ENCODE measurements at places on chromosomes 3 and 15.

DNA sequence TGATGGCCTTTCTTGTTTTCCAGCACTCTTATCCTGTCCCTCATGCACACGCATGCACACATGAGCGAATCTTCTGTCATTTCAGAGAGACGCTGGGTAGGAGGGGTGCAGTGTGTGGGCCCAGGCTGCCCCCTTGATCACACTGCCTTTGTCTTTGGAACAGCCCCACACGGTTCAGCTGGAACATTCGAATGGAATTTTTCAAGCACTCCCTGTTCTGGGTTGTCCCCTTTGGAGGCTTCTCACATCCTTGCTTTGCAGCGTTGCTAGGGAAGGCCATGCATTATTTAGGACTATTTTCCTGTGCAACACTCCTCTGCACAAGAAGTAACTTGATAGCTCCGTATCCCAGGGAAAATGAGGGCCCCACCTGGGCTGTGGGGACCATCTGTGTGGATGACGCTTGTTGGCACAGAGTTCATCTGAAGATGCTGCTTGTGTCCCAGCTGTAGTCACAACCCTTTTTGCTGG, 78.4 kb downstream of the SPSB4 start:
- no peak for DNase-seq

DNA sequence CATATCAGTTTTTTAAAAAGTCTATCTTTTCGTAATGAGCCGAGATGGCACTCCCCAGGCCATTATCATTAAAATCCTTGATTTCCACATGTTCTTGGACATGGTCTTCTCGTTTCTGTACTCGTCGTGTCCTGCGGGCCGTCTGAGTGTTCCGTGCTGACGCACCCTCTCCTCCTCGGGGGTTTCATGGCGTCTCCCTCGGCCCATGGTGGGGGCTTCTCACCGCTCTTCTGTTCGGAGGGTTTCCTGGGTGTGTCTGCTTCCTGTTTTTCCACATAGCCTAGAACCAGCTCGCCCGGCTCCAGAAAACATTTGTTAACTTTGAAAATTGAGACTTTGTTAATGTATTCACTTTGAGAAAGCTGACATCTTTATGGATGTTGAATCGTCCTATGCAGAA, 92.7 kb downstream of the VGLL4 start:
- DNase-seq, result no peak

DNA sequence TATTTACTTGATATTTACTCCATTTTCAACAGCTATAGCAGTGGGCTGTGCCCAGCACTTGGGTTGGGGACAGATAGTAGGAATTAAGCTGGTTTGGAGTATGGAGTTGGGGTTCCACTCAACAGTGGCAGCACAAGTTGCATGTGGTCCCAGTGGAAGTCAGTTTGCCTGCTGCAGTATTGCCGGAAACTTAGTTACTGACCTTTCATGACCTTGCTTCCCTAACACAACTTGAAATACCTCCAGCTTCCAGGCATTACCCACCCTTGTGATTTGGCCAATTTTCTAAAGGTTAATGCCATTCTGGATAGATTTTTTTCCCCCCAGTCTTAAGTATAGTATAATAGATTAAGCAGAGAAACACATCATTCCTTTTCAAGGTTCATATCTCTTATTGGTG, 68.0 kb downstream of the BBX start:
- no peak for DNase-seq

DNA sequence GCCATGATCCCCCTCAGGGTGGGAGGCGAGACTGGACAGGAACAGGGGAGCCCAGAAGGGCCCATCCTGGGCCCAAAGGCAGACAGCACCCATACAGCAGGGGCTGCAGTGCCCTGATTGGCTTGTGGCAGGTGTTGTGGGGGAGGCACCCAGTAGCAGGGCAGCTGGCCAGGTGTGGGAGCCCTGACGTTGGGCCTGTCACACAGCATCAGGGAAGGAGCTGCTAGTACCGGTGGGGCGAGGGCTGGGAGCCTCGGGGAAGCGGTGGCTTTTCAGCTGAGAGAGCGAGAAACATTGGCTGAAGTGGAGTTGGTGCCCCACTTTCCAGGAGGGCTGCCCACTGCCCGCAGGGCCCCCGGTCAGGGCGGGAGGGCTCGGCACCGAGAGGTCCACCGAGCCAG, 19.7 kb upstream of the CYP11A1 start:
- DNase-seq, result no peak

- no peak for DNase-seq
These were observed 137.4 kb upstream of the POU1F1 start for GRCh38 chr3:87413814-87414213.

DNA sequence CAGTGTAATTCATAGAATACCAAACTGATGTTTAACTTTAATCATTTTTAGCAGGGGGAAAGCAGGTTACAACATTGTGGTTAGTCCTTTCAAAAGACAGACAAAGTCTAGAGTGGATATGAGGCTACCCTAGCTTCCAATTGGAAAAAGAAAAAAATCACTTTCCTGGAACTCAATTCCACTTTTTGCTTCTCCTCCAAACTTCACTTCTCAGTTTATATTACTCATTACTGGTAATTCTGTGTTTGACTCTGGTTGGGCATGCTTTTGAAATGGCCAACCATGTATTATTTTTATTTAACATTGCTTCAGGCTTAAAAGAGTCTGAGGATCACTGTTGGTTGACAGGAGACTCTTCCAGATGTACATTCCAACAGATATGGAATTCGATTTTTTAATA, 84.8 kb downstream of the RAP2B start:
- DNase-seq, result no peak

DNA sequence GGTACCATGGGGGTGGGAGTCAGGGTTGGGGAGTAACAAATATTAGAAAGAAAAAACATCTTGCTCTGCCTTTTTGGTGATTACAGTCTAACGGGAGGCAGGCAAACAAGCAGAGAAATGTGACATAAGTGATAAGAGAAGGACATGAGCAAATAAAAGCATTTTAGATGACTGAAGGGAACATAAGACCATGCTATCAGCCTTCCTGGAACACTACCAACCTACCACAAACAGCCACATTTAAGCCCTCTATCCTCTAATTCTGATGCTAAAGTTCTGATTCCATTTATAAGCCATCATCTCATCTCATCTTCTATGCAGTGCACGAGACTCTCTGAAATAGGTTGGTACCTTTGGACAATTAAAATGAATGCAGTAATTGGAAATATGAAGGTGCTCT, 243.4 kb upstream of the P2RY1 start:
- no peak for DNase-seq

- DNase-seq, result no peak
These were observed 44.3 kb upstream of the MRPS22 start for GRCh38 chr3:139299261-139300132.
